ENCODE measurements at places on chromosomes 5 and 9.
A peak's percentile ranks its signal among the peaks of the same experiment; 100 is the strongest.

DNA sequence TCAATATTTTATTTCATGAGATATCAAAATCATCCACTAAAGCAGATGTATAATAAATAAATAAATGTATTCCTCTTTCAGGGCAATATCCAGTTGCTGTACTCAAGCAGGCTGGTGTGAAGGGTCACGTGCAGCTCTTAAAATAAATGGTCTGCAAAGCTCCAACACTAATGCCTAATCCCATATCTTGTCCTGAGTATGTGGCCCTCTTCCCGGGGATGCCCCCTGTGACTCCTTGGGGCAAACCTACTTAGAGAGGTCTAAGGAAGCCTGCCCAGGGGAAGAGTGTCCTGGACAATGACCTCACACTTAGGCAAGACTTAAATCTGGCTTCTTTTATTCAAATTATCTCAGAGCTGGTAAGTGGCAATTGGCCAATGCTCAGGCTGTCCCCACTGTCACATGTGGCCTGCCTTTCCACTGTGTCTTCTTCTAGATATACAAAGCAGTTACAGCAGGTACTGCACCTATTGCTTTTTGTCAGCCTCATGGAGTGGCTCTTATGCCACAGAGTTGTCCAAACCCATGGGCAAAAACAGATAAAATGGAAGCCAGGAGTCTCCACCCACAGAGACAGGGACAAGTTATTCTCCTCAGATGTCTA is 55.3 kb downstream of the SEMA5A start:
- no peak for DNase-seq

DNA sequence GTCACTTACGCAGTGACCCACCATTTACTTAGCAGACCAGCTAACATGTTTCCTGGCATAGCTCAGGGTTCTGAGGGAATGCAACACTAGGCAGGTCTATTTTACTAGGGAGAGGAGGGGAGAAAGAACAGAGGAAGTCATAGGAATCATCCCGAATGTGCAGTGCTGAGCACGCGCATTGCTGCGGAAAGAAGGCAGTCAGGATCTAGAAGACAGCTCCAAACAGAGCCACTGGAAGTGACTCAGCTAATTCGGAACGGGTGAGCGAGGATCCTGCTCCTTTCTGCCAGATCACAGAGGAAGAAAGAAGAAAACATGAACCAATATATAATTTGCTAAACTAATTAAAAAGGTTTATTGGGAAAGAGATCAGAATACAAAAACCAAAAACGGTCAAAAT is 339.8 kb downstream of the EFNA5 start:
- no peak for DNase-seq

- no peak for DNase-seq
Observed at GRCh38 chr5:170262061-170263045, 29.6 kb downstream of the C5orf58 start.

DNA sequence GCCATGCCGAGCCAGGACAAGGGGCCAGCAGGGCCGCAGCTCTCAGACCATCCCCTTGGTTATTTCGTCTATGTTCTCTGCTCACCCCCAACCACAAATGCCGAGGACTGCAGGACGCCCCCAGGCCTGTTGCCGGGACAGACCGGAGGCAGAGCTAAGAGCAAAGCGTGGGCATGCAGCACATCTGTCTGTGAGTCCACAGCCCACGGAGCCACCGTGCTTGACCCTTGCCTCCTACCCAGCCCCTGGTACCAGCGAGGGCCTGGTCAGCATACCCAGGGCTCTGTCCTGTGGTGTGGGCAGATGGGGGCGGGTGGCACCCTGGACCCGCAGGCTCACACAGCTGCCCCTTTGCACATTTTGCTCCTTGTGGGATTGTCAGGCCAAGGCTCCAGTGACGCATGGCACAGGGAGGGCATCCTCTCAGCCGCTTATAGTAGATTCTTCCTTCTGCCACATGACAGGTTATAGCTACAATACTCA is 4.7 kb downstream of the BRD3 start:
- DNase-seq: no peak

DNA sequence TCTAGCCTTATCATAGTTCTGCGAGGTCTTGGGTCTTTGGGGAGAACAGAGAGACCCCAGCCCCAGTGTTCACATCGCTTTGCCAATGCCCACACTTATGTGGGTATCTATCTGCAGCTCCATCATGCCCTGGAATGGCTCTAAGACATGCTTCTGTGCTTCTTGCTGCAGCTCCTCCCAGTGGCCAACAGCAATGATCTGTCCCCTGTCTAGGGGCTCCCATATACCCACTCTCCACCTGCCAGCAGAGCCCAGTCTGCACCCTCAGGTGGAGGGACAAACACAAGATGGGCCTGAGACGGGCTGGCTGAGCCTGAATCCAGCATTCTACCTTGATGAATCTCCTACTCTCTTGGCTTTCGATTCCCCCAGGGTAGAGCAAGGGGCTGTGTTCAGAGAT is 14.6 kb upstream of the DAP start:
- DNase-seq: no peak

DNA sequence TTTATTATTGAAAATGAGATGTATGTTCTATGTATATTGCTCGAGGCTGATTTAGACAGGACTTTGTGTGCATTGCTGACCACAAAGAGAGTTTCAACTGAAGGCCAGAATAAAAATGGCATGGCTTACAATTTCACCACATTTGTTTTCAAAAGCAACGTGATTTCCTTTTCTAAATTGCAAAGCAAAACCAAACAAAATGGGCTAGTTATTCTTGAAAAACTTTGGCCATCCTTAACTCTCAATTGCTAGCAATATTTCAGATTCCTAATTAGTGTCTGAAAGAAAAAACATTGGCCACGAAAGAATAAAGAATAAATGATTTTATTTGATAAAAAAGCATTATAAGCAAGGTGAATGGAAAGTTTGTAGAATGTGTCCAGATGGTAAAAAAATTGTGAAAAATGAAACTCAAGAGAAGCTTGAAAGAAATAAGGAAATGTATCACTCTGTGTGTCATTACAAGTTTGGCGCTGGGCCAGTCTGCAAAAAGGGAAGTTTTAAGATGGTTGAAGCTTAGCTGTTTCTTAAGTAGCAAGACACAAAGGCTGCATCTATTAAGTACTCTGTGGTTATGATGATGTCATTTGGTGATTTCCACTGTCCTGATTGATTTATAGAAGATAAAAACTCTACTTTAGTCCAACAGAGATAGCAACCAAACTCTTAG is 89.2 kb upstream of the PRLR start:
- peak; percentile 9 for DNase-seq

- DNase-seq: no peak
Observed at GRCh38 chr9:131845305-131846298, 105.7 kb upstream of the RAPGEF1 start.

DNA sequence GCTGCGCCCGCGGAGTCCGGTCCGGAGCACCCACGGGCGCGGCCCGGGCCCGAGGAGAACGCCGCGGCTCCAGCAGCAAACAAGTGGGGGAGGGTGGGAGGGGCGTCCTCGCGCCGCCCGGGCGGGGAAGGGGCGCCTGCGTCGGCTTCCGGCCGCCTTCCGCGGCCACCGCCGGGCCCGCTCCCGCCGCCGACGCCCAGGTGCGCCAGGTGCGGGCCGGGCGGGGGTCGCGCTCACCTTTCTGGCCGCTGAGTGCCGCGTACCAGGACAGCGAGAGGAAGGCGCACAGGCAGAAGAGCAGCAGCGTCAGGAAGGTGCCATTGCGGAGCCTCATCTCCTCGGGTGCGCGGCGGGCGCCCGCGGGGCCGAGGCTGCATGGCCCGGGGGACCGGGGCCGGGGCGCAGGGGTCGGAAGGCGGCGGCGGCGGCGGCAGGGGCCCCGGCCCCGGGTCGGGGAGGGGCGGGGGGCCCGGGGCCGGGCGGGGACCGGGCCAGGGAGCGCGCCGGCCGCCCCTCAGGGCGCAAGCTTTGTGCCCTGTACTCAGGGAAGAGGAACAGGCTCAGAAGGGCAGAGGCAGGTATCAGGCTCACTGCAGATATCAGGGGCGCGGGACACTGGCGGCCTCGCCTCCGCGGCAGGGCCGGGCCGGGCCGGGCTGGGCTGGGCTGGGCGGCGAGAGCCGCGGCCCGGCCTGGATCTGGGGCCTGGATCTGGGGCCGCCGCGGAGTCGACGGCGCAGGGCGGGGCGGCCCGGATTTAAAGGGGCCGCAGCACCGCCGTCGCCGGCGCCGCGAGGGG is at the start of gene MGAT4B:
TSS of gene MGAT4B (minus strand) at position 617 of the 799 bp plus-strand sequence. CDS start at position 334, 283 bp downstream.
- DNase-seq: peak; percentile 77

DNA sequence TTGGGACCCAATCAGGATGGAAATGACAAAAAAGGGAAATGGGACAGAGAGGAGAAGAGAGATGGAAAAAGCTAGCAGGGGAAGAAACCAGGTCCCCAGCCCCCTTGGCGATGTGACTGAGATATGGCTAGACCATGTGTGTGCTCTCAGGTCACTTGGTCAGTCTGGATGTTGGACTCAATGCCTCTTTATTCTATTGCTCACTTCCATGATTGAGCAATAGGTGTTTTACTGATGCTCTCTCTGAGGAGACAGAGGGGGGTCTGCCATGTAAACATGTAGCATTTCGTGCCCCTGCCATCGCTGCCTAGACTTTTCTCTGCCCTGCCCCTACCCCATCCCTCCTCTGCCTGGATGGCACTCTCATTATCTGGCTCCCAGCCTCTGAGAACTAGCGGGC is 150.6 kb downstream of the DROSHA start:
- no peak for DNase-seq

- no peak for DNase-seq
Observed at GRCh38 chr5:137888466-137888862, 793 bp upstream of the PKD2L2 start.

GRCh38 chr9:77456829-77457437 is 191.2 kb downstream of the GNA14 start:
- DNase-seq: peak; percentile 86

- DNase-seq: peak; percentile 18
Observed at GRCh38 chr5:139982975-139983240, 60.2 kb downstream of the NRG2 start.

GRCh38 chr5:35855187-35855586 is 1.5 kb upstream of the IL7R start:
- no peak for DNase-seq

- DNase-seq: peak; percentile 24
Observed at GRCh38 chr9:36128349-36128748, 8.2 kb upstream of the GLIPR2 start.

DNA sequence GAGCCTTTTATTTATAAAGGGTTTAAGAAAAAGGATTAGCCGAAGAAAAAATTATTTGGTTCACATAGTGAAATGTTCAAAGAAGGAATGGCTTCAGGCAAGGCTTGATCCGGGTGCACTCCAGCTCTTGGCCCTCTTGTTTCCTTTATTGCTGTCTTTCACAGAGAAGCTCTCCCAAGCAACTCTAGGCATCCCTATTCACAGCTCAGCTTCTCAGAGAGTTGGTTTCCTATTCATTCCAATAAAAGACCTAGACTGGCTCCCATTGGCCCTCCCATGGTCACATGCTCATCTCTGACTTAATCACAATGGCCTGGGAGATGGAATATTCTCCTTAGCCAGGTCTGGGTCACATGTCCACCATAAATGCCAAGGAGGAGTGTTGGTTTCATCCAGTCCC is 9.4 kb upstream of the FGFR4 start:
- no peak for DNase-seq

DNA sequence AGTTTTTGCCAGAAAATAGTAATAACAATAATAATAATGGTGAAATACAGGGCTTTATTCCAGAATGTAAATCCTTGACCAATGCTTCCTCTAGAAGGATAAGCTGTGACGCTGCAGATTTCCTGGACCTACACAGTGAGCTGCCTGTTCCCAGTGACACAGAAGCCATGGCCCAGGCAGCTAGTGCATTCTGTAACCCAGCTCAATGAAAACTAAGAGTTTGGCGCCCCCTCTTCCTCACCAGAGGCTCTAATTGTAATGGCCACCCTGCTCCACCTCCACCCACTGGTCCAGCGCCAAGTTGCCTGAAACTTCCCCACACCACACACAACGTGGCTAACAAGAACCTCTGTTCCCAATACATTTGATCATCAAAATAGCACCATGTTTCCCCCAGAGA is 248.1 kb downstream of the CETN3 start:
- DNase-seq: peak; percentile 33

DNA sequence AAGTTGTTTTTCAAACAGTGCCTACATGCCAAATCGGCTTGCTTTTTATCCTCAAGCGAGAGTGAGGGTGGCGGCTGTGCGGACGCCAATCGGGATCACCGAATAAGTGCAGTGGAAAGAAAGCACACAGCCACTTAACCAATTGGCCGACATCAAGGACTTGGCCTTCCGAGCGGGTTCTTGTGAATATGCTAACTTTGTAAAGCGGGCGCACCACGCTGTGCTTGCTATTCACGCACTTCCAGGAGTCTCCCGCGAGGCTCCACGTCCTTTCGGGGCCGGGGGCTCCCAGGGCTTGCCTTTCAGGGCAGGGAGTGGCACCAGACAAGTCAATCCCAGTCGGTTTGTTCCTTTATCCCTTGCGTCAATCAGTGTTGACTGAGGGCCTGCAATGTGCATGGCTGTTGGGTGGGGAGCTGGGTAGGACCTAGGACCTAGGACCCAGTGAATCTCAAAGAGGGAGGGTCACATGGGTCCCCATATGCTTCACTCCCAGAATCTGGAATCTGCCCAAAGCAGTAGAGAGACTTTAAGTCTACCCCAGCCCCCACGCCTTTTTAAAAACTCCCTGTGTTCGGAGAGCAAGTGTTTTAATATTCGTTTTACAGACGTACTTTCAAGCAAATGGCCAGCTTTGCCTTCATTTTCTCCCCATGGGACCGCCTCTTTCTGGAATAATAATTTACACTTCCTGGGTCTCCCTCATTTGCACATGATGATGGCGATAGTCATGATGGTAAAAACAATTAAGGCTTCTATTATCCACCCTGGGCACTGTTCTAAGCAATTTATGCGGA is 2.0 kb upstream of the GCNT4 start:
- DNase-seq: peak; percentile 63

- no peak for DNase-seq
Observed at GRCh38 chr5:156984064-156984463, 21.0 kb upstream of the TIMD4 start.

DNA sequence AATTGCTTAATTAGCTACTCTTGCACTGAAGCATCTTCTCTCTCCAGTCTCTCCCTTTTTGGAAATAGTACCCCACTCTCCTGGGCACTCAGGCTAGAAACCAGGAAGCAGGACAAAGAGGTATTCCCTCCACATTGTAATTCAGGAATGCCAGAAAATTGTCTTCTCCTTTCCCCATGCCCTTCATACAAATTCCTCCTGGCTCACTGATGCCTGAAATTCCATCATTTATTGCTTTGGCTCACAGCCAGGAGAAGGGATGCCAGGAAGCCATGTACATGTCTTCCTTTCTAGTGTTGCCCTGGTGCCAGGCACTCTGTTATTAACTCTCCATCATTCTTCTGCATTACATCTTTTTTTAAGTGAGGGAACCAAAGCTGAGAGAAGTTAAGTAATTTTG is 716.5 kb upstream of the C9orf72 start:
- no peak for DNase-seq
